ENCODE measurements at places on chromosomes 12 and 14. TPM values are rescaled to one million over a fixed set of nuclear protein-coding genes. Genes with fewer than 3 reads are reported as not detected.
A peak's percentile ranks its signal among the peaks of the same experiment; 100 is the strongest.

The SLC10A1 gene
- total RNA-seq, result not detected

The NPC2 gene
- total RNA-seq, result 353 TPM

The LTB4R gene
- 6.8 TPM for total RNA-seq

The TMEM121 gene
- 6.2 TPM for total RNA-seq

The IPO4 gene
- 33.7 TPM for total RNA-seq

The FBLN5 gene
- total RNA-seq, result 249 TPM

DNA sequence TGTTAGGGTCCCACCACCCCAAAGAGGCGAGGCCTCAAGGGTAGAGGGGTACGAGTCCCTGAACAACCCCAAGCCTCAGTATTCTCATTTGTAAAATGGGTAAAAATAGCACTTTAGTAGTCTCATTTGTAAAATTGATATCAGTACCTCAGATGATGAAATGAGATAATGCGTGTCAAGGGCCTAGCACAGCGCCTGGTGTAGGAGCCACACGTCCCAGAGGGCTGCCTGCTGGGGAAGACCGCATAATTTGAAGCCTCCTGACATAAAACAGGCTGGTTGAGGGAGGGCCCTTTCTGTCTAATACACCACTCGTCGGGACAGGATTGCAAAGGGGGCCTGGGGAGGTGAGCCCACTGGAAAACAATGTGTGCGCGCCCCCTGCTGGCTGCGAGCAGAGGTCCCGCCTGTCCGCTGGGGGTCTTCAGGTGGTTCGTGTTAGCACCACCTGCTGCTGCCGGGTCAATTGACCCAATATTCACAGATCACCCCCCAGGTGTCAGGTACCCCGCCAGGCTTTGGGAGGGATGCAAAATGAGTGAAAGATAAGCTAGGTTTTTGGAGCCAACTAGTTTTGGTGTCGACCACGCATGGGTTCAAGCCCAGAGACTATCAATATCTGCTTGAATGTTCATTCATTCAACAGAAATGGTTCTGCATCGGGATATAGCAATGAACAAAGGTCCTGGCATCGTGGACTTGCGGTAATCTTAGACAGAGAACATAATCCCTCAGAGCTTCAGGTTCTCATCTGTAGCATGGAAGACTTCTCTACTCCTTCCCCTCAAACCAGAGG is 24.7 kb upstream of the IRF2BPL start:
- no peaks in the 10 kb centered on the region for H3K27me3 ChIP-seq
- DNase-seq, result peak; percentile 78
- no peaks in the 10 kb centered on the region for H3K36me3 ChIP-seq
- no peak overlapping the region for H3K27ac ChIP-seq
- H3K4me1 ChIP-seq, result no peaks in the 10 kb centered on the region

DNA sequence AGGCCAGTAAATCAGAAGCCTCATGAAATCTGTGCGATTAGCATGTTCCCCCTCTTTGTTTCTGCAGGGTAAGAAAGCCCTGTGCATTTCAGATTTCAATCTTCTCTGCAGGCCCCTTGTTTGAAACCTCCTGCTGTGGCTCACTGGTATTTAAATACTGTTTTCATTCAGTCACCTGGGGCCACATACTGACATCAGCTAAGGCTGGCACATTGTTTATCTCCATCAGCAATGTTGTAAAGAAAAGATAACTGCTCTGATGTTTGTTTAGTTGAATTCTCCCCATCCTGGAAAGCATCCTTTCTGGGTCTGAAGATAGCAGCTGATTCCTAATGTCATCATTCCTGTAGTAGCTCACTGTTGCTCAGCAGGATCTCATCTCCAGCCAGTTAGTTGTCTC is 554.9 kb downstream of the NRXN3 start:
- no peaks in the 10 kb centered on the region for H3K4me1 ChIP-seq
- DNase-seq, result no peak
- no peaks in the 10 kb centered on the region for H3K36me3 ChIP-seq
- no peaks in the 10 kb centered on the region for H3K27me3 ChIP-seq
